Psoas muscle (tissue), 8 donors: ENCODE measurements at places on chromosomes 11 and 22. TPM values are rescaled to one million over a fixed set of nuclear protein-coding genes. Genes with fewer than 3 reads are reported as not detected.

Gene IL17REL
- not detected for polyA plus RNA-seq

Gene UBQLNL
- polyA plus RNA-seq: not detected

Gene ANAPC15
- polyA plus RNA-seq: 33.0 TPM

Gene DNAJB13
- 0.03 TPM for polyA plus RNA-seq

Gene CARD18
- polyA plus RNA-seq: not detected

Gene RBMXL2
- not detected for polyA plus RNA-seq
